Activated CD4-positive, alpha-beta T cell treated with anti-CD3 and anti-CD28 coated beads, Interleukin-2, amount 50 U/mL, for 16 hours (primary cell): ENCODE measurements at places on chromosomes 12 and 14.

DNA sequence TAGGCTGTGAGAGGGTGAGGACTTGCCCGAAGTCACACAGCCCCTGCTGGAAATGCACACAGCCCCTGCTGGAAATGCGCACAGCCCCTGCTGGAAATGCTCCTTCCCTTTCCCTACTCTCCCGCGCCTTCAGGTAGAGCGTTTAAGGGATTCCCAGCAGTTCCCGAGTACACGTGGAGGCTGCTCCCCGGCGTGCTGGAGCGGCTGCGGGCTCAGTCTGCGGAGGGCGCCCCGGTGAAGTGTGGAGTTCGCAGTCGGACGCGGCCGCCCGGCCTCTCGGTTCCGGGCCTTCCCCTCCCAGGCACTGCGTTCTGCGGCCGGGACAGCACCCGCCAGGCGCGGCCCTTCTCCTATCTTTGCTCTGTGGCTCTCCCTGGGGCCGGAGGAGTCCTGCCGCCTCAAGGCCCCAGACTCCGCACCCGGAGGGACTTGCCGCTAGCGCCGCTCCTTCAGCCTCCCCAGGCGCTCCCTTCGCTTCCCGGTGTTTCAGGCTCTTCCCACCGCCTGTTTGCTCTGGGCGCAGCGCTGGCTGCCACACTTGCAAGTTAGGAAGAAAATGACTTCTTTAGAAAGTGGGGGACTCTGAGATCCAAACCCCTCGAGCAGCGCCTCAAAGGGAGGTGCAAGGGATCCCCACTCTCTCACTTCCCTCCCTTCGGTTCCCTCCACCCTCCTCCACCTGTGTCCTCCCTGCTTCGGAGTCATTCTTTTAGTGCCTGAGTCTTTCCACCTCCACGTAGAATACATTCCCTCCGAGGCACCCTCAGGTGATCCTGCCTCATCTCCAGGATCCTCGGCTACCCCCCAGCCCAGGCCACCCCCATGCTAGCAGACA is 8.3 kb upstream of the TBX5 start:
- no peak for DNase-seq

DNA sequence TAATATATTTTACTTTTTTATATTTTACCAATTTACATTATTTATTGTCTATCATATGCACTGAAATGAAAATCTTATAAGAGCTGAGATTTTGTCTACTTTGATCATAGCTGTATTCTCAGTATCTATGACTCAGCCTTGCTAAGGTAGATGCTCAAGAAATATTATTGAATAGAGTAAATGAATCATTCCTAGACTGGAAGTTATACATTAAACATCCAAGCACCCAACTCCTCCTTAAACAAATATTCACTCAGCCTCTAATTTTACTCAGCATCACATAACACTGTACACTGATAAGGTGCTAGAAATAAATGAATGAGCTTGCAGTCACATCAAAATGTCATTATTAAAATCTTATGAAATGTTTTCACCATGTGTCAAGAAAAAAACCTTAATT is 1424.9 kb downstream of the LRFN5 start:
- no peak for DNase-seq

- DNase-seq, result peak; percentile 56
Measured at GRCh38 chr14:81062816-81063215, 107.4 kb downstream of the TSHR start.

GRCh38 chr12:38386205-38386985 is 69.8 kb downstream of the ALG10B start:
- no peak for DNase-seq

DNA sequence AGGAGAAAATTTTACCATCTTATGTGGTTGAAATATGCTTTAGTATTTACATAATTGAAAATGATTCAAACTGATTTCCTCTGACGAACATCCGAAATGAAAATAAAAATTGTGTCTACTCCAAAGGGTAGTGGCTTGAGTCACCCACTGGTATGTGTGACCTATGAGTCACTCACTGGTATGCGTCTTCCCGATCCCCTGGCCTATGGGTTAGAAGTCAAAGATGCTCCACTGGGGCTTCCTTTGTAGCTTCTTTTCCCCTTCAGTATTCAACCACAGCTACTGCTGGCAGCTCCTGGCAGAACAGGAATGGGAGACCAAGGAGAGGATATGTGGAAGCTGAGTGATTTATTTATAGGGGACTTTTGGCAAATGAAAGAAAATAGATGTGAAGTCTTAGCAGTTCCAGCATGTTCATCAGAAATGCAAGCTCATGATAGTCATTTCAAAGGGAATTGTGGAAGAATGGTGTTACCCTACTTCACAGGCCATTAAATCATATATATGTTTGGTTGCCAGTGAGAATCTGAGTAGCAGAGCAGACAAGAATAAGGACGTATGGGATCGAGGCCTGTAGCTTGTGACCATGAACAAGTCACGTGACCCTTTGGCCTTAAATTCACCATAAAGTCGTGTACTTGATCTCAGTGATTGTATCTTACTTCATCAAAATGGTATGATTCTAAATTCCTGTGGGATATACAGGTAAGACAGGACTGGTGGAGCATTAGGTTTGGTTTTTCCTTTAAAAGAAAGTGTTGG is 108.3 kb downstream of the CRADD start:
- peak; percentile 88 for DNase-seq

DNA sequence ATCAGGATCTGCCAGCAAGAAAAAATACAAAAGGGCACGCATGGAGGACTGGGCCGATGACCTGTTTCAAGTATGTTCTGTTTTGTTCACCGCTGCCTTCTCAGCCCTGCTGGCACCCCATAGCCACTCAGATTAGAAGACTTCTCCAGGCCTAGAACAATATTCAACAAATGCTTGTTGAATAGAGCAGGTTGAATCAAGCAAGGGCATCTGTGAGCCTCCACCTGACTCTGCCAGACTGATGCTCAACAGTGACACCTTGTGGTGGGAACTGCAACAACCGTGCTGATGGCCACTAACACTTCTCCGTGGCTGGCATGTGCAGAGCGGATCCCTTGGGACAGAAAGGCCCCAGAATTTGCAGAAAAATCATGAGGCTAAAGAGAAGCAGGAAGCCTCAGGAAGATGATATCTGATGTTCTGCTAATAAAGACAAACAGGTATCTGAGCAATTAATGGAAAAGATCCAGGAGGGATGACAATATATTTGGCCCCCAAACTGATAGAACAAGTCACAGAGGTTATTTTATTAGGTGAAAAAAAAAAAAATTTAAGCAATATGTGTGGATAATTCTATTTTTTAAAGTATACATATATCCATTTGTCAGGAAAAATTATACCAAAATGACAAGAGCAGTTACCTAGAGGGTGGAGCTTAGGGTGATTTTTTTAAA is 114.3 kb downstream of the KSR2 start:
- peak; percentile 55 for DNase-seq
